ENCODE measurements at places on chromosomes 4 and X.

DNA sequence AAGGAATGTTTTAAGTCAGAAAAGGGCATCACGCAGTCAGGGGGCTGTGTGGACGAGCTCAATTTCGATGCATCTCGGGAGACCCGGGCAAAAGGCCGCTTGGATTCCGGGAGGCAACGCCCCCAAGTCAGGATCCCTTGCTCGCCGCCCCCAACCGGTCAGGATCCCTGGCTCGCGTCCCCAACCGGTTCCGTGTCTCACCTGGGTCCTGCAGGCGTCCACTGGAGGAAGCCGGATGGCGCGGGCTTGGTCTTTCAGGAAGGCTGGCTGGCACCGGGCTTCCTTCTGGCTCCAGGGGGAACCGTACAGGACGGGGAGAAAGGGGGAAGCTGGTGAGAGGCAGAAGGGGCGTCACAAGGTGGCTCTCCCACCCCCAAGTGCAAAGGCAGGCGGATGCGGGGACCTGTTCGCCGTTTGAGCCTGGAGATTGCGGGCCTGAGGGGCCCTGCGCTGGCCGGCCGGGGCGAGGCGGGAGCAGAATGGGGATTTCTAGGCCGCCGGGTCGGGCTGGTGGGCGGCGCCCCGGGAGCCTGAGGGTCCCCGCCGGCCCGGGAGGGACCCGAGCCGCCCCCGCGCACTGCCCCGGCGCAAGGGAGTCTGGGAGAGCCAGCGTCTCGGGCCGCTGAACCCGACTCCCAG lies 84.7 kb downstream of the HPRT1 start:
- DNase-seq = no peak

DNA sequence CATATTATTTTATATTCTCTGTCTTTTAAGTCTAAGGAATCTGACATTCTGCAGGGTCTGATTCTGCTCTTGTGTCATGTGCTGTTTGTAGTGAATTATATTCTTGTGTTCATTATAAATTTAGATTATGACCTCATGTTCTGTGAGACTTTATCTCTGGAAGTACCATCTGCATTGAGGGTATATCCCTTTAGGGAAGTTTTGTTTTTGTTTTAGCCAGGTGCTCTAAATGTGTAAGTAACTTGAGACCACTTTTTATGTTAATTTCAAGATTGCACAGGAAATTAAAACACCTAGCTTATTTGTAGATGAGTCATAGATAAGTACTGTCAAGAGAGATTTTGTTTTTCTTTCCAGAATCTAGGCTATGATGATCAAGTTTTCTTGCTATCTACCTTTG lies 35.0 kb upstream of the DKK2 start:
- DNase-seq = no peak

DNA sequence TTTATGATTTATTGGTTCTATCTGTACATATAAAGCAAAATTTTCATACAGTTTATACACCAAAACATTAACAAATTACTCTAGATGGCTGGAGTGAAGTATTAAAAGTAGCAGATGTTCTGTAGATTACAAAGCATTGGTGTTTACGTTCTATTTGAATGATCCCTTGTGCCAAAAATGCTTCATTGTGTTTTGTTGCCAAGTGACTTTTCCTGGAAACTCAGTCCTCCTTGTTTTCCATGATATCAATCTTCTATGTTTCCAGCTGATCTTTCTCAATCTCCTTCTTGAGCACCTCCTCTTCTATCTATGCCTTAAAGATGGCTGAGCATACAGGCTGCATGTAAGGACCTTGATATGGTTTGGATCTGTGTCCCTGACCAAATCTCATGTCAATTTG lies 263.6 kb upstream of the CTSO start:
- DNase-seq = no peak

DNA sequence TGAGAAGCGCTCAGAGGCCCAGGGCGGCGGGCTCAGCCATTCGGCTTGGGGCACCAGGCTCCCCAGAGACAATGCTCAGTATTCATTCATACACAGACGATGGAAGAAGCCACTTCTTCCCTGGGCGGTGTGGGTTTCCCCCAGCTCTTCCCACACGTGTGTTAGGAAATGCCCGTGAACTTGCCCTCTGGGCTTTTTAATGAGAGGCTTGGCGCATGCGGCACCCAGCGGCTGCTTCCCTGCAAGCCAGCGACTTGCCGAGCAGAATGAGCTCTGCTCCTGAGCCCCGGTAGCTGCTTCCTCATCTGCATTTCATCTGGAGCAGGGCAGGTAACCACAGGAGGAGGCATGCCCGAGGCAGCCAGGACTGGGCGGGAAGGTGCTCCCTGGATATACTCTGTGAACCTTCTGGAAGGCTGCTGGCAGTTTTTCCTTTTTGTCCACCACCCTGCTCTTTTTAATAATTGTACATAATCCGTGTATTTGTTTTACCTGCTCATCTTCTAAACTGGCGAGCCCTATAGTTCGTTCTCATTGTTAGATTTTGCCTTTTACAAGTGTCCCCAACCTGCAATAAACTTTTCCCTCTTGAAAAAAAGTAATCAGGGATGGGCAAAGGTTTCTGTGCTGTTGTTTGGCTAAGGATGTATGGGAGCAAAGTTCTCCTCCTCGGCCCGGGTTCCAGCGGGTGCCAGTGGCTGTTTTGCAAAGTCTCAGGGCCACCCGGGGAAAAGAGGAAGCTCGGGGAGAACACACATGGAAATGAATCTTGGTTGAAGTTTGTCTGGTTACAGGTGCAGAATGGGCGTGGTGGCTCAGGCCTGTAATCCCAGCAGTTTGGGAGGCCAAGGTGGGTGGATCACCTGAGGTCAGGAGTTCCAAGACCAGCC lies 178.8 kb downstream of the DCLK2 start:
- peak; percentile 79 for DNase-seq

DNA sequence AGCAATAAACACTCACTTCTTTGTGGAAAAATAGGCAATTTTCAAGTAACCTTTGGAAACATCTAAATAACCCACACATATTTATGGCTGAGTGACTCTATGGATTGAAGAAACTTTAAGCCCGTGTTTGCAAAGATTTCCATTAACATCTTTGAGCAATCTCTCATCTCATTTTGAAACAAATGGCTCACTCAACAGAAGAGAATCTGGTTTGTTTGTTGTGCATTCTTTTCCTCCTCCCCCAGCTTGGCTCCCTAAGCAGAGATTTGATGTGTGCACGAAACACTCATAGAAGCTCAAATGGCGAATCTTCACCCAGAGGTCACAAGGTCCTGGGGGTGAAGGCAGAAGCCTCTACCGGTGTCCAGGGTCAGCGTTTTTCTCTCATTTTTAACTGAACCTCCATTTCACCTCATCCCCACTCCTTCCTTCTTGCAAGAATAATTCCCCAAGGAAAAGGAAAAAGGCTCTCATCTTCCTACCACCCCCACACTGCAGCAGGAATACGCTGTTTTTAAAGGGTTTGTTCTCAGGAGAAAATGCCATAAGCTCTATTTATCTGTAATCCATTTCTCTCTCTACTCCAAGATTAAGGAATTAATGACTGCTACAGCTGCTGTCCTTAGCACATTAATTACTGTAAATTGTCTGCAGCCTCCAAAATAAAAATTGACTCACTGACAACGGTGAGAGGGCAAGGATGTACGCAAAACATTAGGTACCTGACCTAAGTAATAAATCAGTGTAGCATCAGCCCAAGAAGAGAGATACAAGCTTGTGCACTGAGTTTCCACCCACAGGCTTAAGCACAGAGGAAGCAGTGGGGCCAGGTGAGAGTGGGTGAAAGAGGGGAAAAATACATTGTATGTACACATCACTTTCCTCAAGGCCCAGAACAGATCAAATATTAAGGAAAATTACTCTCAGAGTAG lies 307.6 kb upstream of the NOCT start:
- DNase-seq = no peak

GRCh38 chr4:128958194-128958593 lies 135.1 kb downstream of the SCLT1 start:
- no peak for DNase-seq

GRCh38 chr4:30396772-30397475 lies 323.2 kb upstream of the PCDH7 start:
- DNase-seq = no peak

DNA sequence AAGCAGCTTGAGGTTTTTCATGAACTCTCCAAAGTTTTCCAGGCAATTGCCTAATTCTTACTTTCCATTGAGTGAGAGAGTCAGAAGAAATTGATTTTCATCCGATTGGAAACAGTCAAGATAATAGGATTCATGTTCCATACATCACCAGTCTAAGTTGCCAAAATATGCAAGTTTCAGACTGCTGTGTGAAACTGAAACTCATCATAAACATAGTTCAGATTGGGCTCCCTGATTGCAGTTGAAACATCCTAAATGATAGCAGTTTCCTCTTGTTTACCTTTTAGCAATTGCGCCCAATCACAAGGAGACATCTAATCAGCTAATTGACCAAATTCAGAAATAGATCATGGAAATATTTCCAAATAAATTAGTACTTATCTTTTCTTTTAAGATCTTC lies 56.8 kb downstream of the SPANXN4 start:
- DNase-seq = no peak

GRCh38 chrX:40394302-40394701 lies 186.5 kb upstream of the ATP6AP2 start:
- DNase-seq = no peak

DNA sequence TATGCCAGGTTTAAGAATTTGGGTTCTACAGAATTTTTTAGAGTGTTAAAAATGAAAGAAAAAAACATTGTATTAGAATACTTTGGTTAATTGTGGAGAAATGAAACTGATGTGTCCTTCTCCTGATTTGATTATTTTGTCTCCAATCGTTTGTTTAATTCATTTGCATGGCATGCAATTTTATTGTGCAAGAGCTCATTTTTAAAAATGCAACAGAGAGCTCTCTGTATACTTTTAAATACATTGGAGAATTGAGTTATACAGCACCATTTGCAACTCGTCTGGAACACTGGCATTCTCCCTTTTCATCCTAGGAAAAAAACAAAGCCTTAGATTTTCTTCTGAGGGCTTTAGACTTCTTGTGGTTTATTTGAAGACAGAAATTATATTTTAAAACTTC lies 689 bp downstream of the EXOC1L start:
- DNase-seq = no peak

GRCh38 chr4:818106-818921 lies 7.6 kb downstream of the CPLX1 start:
- DNase-seq = no peak

DNA sequence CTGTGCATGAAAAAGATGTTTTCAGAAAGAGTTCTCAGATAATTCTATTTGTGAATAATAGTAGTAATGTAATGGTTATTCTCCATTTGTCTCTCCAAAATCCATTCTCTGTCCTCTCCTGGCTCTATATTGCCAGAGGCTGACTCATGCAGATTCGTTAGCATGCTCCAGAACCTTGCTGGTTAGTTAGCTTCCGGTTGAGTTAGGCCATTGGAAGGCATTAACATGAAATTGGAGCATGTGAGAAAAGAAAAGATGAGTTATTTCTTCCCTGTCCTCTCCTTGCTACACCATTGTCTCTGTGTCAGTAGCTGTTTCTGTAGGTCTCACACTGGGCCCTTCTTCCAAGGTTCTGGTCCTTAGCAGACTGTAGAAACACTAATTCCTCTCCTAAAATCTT lies 23.5 kb upstream of the PRDM8 start:
- DNase-seq = no peak

DNA sequence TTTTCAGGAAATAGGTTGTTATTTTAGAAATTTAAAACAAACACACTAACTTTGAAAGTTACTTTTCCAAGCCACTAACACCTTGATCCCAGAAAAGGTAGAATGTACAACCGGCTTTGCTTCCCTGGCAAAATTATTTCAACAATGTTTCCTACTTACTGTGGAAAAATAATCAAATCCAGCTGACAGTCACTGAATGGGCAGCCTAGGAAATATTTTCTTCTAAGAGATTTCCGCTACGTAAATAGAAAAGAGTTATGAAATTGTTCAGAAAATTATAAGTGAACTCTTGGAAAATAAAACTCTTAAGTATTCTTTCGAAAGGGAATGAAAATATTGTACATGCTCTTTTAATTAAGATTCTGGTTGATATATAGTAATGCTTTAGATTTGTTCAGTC lies 195.7 kb downstream of the GASK1B start:
- no peak for DNase-seq

GRCh38 chrX:150968862-150969720 lies 14.0 kb upstream of the HMGB3 start:
- DNase-seq = no peak

DNA sequence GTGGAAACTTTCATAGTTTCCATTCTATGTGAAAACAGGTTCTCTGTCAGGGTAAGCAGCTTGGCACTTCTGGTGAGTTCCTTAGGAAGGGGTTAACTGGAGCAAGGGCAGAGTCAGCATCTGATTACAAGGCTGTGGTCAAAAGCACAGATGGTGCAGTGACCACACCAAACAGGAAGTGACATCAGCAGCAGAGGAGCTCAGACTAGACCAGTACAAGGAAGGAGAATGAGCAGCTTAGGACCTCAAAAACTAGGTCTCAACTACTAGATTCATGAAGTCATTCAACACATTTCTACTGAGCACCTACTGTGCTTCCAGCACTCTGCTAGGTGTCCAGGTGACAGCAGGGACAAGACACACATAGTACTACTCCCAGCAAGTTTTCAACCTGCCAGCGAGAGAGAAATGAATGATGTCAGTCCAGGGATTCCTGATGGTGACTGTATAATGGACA lies 130.2 kb downstream of the AMELX start:
- no peak for DNase-seq

Measured in esophagus muscularis mucosa (tissue), 4 donors.